Progenitor cell of endocrine pancreas (in vitro differentiated cells): ENCODE measurements at places on chromosomes 5 and 9.

DNA sequence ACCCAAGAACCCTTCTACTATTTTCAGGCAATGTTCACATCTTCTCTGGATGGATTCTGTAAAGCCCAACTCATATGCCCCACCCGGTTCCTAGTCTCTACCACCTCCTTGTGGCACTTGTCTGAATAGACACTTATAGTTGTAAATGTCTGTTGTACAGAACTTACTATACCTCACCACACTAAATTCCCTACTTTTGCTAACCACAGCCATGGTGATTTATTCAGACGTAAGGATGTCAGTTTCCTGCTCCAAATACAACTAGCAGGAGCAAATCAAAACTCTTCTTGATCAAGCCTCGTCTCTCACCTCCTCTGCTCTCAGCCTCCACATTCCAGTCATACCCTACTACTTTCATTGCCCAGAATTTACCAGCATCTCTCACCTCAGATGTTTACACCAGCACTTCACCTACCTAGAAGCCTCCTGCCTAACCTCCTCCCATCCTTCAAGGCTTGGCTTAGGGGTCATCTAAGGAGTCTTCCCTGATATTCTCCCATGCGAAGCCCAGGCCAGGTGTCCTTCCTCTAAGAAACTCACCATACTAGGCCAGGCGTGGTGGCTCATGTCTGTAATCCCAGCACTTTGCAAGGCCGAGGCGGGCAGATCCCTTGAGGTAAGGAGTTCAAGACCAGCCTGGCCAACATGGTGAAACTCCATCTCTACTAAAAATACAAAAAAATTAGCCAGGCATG, 75.5 kb downstream of the MAPKAP1 start:
- DNase-seq = no peak

DNA sequence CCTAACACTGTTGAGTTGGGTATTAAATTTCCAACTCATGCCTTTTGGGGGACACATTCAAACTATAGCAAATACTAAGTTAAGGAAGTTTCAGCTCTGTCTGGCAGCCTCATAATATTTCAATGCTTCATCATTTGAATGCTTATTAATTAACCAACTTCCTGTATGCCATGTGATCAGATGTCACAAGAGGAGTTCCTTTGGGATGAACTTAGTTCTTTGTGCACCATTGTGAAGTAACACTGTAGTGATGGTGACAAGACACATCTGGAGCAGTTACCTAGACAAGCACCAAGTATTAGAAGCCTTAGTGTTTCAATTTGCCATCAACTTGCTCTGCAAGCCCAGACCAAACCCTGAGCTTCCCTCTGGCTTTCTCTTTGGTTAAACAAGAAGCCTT, 90.7 kb upstream of the IL12B start:
- DNase-seq = no peak

GRCh38 chr5:141772281-141772680, 90.3 kb upstream of the ARAP3 start:
- DNase-seq = no peak

GRCh38 chr5:2910401-2911175, 159.1 kb upstream of the IRX2 start:
- DNase-seq = peak; percentile 2

- DNase-seq = no peak
These were observed 19.0 kb downstream of the ACTL7B start for GRCh38 chr9:108836781-108837180.

GRCh38 chr5:90338712-90339372, 70.7 kb downstream of the CETN3 start:
- DNase-seq = no peak

DNA sequence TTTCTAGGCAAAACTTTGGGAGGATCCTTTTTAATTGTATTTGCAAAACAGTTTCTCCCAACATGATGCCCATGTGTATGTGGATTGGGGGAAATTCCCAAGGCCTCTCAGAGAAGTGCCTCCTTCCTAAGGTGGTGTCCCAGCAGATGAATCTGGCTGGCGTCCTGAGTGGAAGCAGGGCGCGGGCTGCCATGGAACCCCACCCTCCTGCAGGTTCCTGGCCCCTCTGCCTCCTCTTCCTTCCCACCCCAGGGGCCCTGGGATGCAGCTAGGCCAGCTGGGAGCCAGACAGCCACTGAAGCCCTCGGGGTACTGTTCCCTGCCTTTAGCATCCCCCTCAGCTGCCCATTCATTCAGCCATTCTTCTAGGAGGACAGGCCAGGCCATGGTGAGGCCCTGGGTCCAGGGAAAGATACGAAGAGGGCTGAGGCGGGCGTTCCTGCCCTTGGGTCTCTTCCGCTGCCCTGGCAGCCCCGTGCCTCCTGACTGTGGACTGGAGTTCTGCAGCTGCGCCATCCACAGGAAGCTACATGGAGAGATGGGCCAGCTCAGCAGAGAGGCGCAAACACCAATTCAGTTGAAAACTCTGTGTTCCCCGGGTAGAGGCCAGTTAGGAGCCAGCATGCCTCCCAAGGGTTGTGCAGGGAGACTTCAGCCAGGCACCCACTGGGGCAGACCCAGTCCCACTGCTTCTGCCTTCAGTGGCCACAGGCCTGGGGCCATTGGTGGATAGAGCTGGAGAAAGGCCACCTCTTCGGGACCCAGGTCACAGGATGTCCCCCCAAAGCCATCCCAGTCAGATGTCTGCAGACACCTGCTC, 36.5 kb downstream of the ADAMTS2 start:
- DNase-seq = no peak

DNA sequence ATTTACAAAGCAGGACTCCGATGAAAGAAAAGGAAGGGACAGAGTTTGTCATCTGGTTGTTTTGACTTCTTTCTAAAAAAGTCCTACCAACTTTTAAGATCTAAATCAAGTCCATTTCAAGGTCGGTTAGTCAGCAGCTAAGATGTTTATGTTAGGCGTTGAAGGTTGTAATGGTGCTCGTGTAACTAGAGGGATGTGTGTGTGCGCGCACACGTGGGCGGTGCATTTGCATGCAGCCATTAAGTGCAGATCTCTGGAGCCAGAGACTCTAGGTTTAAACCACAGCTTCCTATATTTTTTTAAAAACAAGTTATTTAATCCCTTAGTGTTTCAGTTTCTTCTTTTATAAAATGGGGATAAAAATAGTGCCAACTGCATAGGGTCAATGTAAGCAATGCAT, 77.0 kb upstream of the SMIM32 start:
- DNase-seq = no peak

DNA sequence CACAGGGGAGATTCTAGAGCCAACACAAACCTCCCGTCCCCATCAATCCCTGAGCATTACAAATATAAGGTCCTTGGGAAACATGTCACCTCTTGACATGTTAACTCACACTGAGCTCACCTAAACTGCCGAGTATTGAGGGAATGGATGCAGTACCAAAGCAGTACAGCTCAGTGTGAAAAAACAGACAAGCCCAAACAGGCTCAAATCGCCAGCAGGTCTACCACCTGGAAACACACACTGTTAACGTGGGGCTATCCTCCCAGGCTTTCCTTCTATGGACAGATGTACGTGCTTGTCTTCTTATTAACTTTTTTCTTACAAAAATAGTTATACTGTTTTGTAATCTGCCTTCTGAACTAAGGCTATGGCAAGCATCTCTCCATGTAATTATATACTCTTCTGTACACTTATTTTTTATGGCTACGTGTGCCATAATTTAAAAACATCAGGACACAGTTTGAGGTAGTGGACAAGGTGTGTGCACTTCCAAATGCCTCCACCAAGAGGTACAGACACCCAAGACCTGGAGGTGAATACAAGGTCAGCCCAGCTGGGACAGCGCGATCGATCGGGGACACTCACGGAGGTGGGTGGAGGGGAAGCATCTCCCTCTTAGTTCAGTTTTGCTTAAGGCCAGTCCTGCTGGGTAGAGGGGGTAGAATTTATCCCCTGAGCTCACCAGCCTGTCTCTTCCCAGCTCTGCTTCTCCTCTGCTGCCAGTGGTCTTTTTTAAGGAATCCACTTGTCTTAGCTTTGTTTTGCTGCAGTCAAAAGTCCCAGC, 76.5 kb downstream of the DAP start:
- DNase-seq = no peak

- DNase-seq = no peak
These were observed 17.4 kb downstream of the DNLZ start for GRCh38 chr9:136346157-136346481.

GRCh38 chr5:158921441-158922262, 178.1 kb downstream of the EBF1 start:
- no peak for DNase-seq

DNA sequence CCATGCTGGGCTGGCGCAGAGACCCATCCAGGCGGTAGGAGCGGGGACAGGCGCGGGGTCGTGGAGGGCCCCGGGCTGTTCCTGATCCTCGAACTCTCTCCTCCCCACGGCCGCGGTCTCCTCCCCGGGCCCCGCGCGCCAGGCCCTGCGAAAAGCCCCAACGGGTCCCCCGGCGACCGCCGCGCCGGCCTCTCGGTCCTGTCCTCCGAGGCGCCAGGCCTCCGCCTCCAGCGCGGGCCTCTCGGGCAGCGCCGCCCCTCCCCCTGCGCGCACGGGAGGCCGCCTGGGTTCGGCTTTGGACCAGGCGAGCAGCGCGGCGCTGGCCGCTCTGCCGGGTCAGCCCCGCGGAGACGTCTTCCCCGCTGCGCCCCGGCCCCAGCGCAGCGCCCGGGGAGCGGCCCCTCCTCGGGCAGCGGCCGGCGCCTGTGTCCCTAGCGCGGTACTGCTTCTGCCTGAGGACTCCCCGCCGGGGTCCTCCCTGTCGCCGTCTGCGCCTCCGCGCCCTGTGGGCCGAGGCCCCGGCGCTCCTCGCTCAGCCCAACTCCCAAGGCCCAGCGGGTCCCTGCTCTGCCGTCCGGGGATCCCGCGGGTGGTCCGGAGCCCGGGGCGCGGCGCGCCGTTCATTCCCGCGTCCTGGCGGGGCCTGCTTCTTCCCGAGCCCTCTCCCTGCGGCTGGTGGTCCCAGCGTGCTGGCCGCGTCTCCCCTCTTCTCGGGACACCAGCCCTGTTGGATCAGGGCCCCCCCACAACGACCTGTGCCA, 13.4 kb downstream of the COL23A1 start:
- DNase-seq = peak; percentile 36

- DNase-seq = no peak
These were observed 41.7 kb upstream of the IL17B start for GRCh38 chr5:149420545-149421371.

- DNase-seq = no peak
These were observed 308.0 kb upstream of the NREP start for GRCh38 chr5:112064956-112065355.

- no peak for DNase-seq
These were observed 154.2 kb upstream of the HMHB1 start for GRCh38 chr5:143657647-143658285.

GRCh38 chr5:168114444-168115017, 176.9 kb upstream of the WWC1 start:
- DNase-seq = peak; percentile 23

DNA sequence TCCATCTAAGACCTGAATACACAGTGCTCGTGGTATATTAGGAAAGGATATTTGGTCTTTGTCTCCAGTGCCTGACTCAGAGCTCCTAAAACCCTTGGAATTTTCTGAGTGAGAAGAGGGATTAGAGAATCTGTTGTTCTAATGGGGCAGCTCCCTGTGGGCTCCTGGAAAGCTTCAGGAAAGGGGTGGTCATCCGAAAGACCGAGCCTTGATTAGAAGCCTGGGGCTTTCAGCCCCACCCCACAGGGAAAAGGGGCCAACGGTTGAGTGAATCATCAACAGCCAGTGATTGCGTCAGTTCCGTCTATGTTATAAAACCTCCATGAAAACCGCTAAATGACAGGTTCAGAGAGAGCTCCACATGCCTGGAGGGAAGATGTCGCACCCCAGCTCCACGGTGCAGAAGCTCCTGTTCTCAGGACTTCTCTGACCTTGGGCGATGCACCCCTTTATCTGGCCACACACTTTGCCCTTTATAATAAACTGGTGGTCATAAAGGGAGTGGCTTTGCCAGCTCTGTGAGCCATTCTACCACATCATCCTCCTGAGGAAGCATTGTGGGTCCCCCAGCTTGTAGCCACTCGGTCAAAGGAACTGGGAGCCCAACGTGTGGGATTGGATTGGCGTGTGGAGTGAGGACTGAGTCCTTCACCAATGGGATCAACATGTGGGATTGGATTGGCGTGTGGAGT, 71.0 kb upstream of the ICE1 start:
- no peak for DNase-seq

DNA sequence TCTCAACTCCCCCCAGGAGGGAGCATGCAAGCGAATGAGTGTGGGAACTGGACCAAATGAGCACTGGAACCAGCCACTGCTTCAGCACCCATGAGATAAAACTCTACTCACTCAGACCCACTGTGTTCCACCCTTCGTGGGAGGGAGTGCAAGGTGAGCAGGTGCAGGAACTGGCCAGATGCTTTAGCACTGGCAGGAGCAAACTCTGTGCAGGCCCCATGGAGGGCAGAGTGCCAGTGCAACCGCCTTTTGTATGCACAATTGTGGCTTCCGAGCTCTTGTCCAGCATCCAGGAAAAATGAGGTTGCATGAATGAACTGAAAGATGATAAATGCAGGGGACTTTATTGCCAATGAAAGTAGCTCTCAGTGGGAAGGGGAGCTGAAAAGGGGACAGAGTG, 67.4 kb upstream of the CCDC112 start:
- DNase-seq = no peak

- no peak for DNase-seq
These were observed 995.0 kb downstream of the EFNA5 start for GRCh38 chr5:106675687-106676086.

- no peak for DNase-seq
These were observed 10.0 kb upstream of the AGPAT2 start for GRCh38 chr9:136697146-136697820.

GRCh38 chr9:101572316-101572715, 22.5 kb downstream of the PPP3R2 start:
- DNase-seq = no peak

- no peak for DNase-seq
These were observed 231.3 kb downstream of the RFK start for GRCh38 chr9:76162751-76163500.

- DNase-seq = no peak
These were observed 30.8 kb downstream of the RASEF start for GRCh38 chr9:83032065-83032625.

DNA sequence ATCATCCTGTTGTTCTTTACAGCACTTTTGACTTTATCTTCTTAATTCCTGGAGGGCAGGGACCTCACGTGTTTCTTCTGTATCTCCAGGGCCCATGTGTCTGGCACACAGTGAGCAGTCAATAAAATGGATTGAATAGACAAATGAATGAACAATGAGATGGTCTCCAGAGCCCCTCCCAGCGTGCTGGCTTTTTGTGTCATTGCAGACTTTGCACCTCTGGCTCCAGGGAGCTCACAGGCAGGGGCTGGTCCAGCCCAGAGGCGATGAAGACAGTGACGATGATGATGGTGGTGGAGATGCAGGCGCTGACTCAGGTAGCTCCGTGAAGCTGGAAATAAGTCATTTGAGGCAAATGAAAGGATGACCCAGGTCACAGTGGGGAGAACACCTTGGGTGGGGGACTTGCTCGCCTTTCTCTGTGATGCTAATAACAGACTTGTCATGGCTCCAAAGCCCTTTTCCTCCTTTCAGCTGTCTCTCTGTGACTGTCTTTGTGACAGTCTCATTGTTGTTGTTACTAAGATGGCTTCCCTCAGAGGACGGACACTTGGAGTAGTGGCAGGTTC, 30.4 kb upstream of the FABP6 start:
- DNase-seq = no peak
